CD4-positive, alpha-beta T cell treated with Interleukin-6 at 100 ng/mL for 8 hours (primary cell): ENCODE measurements at places on chromosomes 3 and 15.

DNA sequence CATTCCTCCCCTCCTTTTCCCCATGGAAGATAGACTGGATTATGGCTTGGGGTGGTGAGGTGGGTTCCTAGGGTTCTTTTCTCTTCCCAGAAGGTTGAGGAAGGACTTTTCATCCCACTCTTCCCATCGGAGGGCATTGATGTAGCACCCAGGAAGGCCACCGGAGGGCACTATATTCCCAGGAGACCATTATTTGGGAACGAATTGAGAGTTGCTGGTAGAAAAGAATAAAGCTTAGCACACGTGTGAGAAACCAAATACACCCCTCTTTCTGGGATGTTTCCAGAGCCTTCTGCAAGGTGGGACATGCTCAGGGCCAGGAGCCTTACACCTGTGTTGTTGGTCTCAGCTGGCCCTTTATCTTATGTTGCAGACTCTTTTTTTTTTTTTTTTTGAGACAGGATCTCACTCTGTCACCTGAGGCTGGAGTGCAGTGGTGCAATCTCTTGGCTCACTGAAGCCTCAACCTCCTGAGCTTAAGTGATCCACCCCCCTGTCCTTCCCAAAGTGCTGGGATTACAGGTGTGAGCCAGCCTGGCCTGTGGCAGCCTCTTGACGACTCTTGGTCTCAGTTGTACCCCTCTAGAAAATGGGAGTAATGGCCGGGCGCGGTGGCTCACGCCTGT lies 6.3 kb upstream of the CDC25A start:
- no peak for DNase-seq

DNA sequence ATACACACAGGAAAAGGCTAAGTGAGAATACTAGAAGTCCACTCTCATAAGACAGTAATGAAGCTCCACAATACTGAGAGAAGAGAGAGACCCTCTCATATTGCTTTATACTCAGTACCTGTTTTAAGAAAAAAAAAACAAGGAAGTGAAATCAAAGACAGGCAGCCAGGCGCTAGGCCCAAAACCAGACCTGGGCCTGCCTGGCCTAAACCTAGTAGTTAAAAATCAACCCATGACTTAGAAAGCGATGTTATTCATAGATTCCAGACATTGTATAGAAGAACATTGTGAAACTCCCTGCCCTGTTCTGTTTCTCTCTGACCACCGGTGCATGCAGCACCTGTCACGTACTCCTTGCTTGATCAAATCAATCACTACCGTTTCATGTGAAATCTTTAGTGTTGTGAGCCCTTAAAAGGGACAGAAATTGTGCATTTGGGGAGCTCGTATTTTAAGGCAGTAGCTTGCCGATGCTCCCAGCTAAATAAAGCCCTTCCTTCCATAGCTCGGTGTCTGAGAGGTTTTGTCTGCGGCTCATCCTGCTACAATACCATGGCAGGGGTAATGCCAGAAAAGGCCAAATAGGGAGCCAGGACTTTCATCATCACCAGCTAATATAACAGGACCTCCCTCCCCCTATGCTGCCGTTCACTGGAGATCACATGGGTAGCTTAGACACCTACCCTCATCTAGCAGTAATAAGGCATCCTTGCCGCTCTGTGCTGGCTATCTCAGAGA lies 1294.1 kb downstream of the NSUN3 start:
- no peak for DNase-seq

DNA sequence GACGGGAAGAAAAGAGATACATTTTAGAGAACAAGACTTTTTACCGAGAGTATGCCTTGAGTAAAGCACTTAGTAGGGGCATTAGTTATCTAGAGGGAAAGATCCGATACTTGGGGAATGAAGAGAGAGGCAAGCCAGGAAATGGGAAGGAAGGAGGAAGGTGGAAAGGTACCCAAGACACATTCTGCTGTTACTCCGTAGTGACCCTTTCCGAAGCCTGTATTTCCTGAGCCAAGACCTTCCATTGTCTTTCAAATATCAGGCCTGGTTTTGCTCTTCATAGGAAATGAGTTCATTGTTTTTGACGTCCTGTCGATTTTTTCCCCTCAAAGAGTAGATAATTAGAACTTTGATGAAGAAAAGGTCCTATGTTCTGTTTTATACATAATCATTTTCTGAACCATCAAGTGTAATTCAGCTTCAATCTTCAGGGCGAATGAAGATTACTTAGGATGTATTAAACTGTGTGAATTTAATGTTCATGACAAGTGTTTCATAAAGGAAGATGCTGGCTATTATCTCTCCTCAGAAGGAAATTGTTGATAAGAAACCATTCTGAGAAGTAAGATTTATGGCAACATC lies 95.7 kb downstream of the PPM1L start:
- no peak for DNase-seq

DNA sequence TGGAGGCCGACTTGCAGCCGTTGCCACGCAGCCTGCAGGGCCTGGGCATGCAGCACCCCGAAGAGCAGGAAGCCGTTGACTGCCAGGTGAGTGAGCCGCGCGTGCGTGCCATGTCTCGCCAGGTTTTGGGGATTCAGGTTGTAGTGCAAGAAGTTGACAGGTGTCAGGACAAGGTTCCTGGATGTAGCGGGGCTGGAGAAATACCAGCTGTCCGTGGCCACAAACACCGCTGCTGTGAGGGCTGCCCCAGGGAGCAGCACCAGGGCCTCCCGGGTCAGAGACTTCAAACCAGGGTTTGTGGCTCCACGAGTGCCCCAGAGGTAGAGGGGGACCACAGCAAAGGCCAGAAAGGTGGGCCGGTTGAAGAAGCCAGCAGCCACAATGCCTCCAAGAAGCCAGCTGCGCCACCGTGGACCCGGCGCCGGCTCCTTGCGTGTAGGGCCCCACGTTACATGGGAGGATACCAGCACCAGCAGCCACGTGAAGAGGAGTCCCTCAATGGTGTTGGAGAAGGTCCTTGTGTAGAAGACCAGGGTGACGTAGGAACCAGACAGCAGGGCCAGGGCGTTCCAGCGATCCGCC lies 5.6 kb upstream of the NCBP2 start:
- no peak for DNase-seq

GRCh38 chr3:56737006-56737405 lies 53.9 kb upstream of the TASOR start:
- DNase-seq, result no peak

GRCh38 chr3:4504340-4505261 lies 11.5 kb downstream of the ITPR1 start:
- DNase-seq, result peak; percentile 56

DNA sequence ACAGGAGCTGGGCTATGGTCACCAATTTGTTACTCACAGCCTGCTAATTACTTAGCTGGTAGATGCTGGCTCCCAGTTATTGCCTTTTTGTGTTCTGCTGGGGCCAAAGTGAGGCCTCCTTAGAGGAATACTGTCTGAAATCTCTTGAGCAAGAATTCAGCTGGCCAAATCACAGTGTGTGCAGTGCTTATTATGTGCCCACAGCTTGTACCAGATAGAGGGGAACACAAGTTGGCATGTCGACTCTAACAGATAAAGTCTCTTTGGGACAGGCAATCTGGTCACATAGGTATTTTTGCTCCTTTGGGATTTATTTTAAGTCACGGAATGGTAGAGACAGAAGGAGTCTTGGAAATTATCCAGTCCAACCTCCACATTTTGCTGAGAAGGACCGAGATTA lies 6.3 kb upstream of the TMEM212 start:
- no peak for DNase-seq

DNA sequence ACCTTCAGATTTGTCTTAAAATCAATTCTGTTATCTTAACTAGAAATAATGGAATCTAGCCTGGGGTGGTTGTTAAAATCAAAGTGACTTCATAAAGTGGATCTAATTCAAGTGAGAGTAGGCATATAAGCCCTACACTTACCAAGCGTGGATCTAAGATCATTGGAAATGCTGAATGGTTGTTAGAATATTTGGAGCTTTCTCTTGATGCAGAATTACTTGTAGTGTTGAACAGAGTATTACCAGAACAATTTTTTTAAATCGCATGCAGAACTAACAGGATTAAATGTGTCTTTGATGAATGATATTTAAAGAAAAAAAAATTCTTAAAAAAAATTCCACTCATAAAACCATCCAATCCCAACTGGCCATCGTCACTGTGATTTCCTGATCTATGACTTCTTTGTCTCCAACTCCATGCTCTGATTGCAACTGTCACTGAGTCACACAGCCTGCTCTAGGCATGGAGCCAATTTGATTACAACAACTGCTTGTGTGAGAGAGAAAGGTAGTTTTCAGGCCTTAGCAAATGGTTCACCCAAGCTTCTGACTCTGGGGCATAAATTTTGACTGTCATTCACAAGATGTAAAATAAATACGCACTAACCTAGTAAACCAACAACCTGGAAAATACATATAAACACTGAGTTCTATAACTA lies 25.9 kb upstream of the SPRED1 start:
- DNase-seq, result no peak
